ENCODE measurements at places on chromosomes 3 and 15.

DNA sequence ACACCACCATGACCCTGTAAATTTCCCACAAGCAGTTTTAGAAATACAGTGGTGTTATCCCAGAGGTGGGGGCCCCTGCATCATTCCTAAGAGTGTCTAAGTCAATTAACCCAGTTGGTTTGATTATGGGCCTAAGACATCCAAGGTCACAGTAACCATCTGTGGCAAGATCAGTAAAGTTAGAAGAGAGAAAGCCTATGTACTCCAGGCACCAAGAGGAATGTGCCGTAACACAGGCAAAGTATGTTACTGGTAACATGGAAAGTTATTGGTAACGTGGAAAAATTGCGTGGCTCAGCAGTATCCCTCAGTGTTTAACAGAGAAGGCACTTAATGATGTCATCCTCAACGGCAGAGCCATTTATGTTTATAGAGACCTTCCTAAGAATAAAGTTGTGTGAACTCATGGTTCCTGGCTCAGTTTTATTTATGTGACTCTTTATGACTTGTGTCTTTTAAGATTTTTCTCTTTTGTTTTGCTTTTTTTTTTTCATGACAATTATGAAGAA, 144.1 kb upstream of the RASGRP1 start:
- DNase-seq: no peak

GRCh38 chr3:46859001-46859710, 4.1 kb downstream of the MYL3 start:
- peak; percentile 9 for DNase-seq

DNA sequence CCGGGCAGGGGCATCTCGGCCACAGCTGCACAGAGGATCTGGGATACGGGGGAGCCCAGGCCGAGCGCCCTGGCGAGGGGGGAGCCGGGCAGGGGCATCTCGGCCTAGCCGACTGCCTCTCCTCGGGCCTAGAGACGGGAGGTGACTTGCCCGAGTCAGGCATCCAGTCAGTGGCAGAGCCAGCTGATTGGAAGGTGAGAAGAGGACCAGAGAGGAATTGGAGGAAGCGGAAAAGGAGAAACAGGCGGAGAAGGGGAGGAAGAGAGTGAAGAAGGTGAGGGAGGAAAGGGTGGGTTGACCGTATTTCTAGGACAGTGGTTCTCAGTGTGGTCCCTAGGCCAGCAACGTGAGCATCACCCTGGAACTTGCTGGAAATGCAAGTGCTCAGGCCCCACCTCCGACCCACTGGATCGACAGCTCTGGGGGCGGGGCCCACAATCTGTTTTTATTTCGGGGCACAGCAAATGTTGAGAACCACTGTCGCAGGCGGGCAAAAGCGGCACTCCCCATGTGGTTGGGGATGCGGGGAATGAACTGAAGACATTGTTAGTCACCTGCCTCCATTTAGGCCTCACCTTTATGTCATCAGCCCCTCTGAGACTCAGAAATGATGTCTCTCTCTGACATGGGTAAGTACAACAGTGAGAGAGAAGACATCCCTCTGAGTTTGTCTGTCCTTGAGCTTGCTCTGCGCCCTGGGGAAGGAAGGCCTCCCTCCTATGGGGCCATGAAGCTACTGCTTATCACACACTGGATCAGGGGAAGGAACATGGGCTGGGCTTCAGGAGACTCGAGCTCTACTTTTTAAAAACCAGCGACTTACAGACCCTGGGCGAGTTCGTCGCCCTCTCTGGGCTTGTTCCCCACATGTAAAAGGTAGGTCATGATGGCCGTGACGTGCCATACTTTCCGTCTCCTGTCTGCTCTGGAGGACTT, 1.0 kb upstream of the MELTF start:
- no peak for DNase-seq

- DNase-seq: no peak
Observed at GRCh38 chr3:118986734-118987133, 47.9 kb downstream of the IGSF11 start.

GRCh38 chr15:33608714-33609113, 297.9 kb downstream of the RYR3 start:
- DNase-seq: no peak

DNA sequence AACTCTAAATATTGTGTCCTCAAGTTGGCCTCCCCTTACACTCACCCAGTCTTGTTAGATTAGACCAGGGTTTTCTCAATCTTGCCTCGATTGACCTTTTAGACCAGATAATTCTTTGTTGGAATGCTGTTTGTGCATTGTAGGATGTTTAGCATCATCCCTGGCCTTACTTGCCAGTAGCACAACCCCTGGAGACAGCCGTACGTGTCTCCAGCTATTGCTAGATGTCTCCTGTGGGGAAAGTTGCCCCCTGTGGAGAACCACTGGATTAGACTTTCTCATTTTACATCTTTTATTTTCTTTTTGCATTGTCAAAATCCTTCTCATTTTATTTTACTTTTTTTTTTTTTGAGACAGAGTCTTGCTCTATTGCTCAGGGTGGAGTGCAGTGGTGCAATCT, 2.2 kb downstream of the WDR6 start:
- DNase-seq: no peak

DNA sequence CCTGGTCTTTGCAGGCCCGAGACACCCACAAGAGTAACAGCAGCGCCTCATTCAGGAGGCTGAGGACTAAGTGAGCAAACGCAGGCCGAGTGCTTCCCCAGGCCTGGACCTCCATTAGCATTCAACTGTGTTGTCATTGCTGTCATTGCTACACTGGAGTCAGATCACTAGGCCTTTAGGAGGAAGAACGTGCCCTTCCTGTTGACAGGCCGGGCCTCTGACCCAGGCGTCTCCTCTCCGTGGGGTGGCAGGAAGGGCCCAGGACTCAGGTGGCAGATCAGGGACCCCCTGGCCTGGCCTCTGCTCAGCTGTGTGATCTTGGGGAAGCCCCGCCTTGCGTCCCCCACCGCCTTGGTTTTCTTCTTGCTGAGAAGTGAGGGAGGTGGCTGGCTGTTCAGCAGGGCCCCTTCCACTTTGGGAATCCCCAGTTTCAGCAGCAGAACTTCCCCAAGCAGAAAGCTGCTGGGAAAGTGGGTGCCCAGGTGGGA, 19.1 kb downstream of the ZDHHC19 start:
- DNase-seq: no peak

DNA sequence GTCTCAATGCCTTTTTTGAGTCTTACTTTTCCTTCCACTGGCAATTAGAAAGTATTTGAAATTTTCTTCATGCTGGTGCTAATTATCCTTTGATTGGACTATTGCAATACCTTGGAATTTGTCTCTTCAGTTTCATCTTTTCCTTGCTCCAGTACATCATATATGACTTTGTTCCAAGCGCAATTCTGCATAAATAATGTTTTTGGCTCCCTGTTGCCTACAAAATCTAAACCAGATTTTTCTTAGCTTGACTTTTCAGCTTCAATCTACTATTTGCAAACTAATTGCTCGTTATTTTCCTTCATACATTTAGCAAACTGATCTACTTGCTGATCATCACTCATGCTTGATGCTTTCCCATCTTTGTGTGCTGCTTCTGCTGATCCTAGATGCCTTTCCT, 230.8 kb upstream of the GPR149 start:
- no peak for DNase-seq

DNA sequence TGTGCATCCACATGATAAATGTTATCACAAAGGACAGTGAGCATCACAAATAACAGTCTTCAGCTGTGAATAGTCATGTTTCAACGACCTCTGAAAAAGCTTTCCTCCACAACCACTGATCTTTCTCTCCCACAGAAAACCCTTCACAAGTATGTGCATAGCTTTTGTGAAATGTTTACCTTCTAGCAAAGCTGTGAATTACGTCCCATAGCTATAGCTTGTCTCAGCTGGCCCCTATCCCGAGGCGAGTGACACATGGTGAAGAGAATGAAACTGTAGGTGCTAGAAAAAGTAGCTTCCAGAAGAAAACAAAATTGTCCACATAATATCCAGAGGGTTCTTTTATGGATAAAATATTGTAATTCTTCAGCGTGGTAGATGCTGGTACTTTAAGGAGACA, 182.0 kb downstream of the FGF12 start:
- DNase-seq: no peak

GRCh38 chr3:123314359-123315270, 112.9 kb downstream of the SEC22A start:
- DNase-seq: no peak

GRCh38 chr3:13015286-13016082, 57.7 kb downstream of the IQSEC1 start:
- no peak for DNase-seq

GRCh38 chr3:177640319-177640965, 443.2 kb upstream of the TBL1XR1 start:
- DNase-seq: no peak

- DNase-seq: no peak
Observed at GRCh38 chr3:190581041-190581541, 67.2 kb downstream of the IL1RAP start.

- no peak for DNase-seq
Observed at GRCh38 chr15:99098991-99099390, 5.9 kb upstream of the SYNM start.

DNA sequence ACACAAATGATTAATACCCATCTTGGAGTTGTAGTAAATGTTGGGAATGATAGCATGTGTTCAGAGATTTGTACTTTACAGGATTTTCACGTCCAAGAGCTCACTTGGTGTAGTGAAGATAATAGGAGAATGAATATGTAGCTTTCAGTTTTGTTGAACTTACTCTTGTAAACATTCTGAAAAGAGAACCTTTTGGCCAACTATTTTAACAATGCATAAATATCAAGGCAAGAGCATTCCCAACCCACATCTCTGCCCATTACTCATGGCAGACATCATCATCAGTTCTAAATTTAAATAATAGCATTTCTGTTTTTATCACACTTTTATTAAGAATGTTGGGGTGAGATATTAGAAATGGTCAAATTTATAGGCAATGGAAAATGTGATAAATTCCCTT, 465.2 kb upstream of the TPRG1 start:
- no peak for DNase-seq

- DNase-seq: no peak
Observed at GRCh38 chr3:31364711-31365110, 168.0 kb upstream of the STT3B start.

DNA sequence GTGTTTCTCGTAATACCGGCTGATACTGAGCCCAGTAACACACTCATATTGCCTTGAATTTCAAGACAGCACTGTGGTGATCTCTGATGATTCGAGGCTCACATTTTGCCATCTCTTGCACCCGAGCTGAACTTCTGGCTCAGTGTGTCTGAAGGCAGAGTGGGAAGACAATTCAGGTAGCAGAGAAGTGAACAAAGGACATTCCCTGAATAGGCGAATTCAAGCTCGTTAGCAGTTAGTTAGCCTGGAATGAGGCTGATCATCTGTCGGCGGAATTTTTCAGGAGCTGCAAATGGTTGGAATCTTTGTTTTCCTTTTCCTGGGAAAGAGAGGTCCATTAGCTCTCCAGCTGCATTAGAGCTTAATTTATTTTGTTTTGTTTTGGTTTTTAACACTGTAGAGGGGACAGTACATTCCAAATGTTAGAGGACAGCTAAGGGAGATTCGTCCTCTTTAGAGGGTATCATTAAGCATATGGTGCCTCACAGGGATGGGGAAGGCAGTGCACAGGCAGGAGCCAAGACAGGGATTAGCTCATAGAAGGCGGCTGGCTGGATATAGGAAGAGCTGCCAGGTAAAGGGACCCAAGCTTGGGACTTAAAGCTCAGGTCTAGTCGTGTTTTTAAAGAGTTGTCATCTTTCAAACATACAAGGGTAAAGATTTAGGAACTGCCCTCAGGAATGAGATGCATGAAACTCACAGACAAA, 119.7 kb upstream of the DLG1 start:
- no peak for DNase-seq

DNA sequence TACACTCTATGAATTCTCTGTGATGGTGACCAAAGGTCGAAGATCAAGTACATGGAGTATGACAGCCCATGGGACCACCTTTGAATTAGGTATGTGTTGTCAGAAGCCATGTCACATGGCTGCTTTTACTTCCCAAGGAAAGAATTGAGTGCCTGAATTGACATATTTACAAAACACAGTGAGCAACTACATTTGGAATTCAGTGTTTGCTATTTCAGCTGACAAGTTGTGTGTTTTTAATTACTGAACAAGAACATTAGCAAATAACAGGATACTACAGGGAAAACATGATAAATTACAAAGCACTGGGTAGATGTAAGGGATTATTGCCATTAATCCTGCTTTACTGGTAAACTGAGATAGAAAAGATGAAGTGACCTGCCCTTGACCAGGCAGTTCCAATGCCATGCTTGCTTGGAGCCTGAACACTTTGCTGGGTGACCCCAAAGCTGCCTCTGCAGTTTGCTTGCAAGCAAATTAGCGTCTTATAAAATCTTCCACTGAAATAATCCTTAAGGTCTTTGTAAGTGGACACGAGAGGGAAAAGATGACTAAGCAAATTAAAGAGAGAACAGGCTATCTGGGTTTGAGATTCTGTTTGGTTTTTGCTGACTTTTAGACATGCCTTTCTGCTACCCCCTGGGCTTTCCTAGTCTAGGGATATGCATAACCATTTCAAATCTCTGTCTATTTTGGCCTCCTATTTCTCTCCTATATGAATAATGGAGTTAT, 98.2 kb downstream of the HCN4 start:
- no peak for DNase-seq

- DNase-seq: no peak
Observed at GRCh38 chr3:193980326-193980725, 155.6 kb upstream of the HES1 start.

DNA sequence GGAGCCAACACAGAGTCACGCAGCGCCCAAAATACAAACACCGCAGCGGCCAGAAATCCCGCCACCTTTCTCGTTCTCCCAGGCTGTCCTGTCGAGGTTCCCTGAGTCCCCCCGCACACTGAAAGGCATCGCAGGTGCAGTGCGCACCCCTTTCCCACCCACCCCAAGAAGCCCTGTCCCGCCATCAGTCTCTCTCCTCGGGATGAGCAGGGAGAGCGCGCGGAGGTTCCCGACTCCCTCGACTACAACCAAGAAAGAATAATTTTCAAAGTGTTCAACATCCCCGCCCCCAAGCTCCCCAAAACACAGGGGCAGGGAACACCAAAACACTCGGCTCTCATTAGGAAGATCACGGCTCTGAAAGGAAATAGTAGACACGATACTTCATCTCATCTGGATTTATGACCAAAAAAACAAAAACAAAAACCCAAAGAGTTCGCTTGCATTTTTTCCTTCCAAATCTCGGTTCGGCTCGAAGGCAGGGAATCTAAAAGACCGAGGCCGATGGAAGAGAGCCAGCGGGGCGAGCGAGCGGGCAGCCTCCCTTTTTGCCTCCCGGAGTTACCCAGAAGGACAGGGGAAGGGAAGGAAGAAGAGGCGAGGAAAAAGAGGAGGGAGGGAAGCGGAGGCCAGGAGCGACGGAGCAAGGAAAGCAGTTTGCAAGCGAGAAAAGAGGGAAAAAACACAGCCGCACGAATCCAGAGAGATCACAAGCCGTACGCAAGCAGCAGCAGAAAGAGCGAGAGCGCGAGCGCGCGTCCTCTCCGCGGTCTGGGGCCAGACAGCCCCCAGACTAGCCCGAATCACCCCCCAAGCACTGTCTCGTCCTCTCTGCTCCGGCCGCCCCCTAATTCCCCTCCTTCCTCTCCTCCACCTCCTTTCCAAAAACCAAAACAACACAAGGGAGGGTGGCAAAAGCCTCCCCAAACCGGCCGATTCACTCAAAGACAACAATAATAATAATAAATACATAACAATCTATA, 808 bp downstream of the BCL6 start:
- peak; percentile 56 for DNase-seq

GRCh38 chr15:91917686-91918360, 64.3 kb downstream of the SLCO3A1 start:
- no peak for DNase-seq
